ENCODE measurements at places on chromosomes 11 and 22.

- DNase-seq = no peak
Measured at GRCh38 chr11:74776546-74776945, 27.9 kb downstream of the RNF169 start.

GRCh38 chr22:18970948-18971315 is 34.8 kb upstream of the PRODH start:
- DNase-seq = no peak

- no peak for DNase-seq
Measured at GRCh38 chr11:127971448-127971847, 615.9 kb downstream of the ETS1 start.

GRCh38 chr11:125842321-125842948 is 9.3 kb downstream of the PATE4 start:
- no peak for DNase-seq

DNA sequence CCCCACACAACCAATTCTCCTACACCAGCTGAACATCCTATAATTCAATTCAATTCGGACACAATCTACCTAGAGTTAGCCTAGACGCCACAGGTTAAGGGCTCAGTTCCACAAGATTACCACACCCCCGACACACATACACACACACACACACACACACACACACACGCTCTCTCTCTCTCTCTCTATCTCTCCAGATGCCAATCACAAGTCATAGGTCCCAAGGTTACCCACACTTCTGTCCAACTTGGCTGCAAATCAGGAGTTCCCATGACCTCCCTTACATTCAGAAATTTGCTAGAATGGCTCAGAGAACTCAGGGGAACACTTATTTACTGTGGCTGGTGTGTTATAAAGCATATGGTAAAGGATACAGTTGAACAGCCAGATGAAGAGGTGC is 204.0 kb downstream of the DBX1 start:
- no peak for DNase-seq

- DNase-seq = no peak
Measured at GRCh38 chr11:64330888-64331287, 9.1 kb upstream of the CCDC88B start.

DNA sequence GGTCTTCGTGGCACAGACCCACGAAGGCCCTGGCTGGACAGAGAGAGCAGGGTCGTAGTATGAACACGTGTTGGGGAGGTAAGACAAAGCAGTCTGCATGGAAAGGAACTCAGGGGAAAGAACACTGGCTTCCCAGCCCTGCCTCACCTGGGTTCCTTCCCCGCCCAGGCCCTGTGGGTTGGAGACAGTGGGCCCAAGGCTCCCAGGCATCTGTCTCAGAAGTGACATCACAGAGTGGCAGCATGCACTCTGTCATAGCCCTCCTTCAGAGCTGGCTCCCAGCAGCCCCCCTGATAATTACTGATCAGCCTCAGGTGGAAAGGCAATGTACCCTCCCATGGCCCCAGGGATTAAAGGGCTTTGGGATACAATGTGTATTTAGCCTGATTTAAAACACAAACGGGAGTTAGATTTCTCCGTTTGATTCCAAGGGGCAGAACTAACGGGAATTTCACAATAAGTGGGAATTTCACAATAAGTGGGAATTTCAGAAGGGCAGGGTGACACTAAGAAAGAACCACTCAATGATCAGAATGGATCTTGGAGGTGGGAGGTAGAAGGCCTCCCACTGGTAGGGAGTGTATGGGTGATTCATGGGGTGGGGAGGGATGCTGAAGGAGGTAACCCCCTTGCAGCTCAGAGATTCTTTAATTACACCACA is 65.1 kb downstream of the SLC22A12 start:
- no peak for DNase-seq

DNA sequence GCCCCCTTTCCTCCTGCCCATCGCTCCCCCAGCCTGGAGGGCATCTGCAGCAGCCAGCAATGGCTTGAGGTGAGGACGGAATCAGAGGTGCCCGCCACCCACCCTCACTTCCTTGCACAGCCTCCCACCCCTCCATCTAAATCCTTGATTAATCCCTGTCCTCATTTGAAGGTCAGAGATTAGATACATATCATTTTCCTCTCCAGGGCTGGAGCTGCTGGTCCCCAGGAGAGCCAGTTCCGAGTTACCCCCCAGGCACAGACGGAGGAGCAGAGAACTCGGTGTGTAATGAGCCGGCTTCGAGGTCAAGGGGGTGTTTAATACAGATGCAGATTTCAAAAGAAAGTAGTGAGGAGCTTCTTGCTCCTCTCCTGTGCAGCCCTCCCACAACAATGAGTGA is 542.1 kb downstream of the MN1 start:
- DNase-seq = no peak

- no peak for DNase-seq
Measured at GRCh38 chr11:109422870-109423465, 978 bp downstream of the C11orf87 start.

DNA sequence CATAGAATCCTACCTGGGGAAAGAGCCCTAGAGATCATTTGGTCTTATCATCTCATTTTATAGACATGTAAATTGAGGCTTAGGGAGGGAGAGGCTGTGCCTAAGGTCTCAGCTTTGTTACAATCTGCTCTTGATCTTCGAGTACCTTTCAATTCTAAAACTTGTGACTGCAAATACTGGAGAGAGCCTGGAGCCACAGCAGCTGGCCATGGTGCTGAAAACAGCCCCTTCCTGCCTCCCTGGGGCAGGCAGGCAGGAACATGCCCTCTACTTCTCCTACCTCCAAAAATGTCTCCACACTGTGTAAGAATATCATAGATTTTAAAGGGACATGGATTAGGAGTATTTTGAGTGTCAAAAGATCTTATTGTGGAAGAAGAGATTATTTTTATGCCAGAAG is 52.2 kb downstream of the C22orf42 start:
- peak; percentile 50 for DNase-seq

DNA sequence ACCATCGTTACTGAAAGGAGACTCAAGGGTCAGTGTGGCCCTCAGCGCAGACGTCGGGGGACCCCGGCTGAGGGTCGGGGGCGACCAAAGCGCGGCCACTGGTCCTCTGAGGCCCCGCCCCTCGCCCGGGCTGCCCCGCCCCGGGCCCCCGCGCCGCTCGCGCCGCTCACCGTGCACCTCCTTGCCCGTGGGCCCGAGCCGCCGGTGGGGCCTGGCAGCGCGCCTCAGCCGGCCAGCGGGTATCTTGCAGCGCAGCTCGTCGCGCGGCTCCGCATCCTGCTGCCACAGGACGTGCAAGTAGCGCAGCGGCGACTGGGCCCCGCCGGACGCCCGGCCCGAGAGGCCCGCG is 419 bp downstream of the ANKRD54 start:
- no peak for DNase-seq

GRCh38 chr11:13015753-13016152 is 6.6 kb downstream of the RASSF10 start:
- DNase-seq = no peak

- DNase-seq = no peak
Measured at GRCh38 chr11:65937766-65938165, 7.5 kb upstream of the TSGA10IP start.

DNA sequence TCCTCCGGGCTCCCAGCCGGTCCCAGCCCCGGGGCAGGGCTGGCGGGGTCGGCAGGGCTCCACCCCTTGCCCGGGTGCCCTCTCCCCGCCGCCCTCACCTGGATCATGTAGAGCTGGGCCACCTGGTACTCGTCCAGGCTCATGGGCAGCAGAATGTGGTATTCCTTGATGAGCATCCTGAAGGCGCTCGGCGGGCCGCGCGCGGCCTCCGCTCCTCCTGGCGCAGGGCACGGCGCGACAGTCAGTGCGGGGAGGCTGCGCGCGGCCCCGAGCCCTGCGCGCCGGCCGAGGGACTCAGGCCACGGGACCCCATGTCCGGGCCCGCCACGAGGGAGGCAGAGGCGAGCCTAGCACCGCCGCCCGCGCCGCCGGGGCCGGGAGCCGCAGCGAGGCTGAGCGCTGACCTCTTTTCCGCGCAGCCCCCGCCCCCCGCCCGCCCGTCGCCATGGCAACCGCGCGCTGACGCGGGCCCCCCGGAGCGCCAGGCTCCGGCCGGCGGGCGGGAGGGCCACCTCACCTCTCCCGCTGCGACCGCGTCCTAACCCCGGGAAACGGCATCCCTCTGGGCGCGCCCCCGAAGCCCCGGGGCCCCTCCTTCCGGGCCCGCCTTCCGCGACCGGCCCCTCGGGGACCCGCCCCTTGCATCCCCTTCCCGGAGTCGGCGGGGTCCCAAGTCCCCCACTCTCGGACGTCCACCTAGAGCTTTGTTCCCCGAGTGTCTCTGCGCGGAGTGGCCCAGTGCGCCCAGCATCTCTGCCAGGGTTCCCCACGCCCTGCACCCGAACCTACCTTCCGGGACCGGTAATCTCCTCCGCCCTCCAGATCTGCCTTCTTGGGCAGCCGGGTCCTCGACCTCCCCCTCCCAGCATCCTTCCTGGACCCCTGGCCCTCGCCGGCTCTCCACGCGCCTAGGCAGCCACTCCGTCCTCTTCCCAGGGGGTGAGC is 886 bp downstream of the PITPNM1 start:
- DNase-seq = peak; percentile 49

DNA sequence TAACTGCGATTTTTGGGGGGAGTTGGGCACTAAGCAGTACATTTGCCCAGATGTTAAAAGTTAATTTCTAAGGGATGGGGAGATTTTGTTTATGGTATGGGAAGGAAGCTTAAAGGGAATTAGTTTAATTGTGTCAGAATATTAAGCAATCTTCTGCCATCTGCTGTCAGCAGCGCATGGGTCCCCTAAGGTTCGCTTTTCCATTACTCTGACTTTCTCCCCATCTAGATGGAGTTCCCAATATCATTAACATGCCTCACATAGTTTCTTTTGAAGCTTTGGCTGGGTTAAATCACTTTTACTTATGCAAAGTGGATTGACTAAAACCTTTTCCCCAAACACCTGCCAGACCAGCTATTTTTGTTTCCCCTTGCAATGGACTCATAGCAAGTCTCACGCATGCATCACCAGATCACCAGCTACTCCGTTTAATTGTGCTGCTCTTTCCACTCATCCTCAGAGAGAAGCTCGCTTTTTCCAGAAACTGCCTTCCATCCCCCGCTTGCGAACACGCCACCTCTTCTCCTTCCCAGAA is 172.7 kb downstream of the FAT3 start:
- DNase-seq = no peak

DNA sequence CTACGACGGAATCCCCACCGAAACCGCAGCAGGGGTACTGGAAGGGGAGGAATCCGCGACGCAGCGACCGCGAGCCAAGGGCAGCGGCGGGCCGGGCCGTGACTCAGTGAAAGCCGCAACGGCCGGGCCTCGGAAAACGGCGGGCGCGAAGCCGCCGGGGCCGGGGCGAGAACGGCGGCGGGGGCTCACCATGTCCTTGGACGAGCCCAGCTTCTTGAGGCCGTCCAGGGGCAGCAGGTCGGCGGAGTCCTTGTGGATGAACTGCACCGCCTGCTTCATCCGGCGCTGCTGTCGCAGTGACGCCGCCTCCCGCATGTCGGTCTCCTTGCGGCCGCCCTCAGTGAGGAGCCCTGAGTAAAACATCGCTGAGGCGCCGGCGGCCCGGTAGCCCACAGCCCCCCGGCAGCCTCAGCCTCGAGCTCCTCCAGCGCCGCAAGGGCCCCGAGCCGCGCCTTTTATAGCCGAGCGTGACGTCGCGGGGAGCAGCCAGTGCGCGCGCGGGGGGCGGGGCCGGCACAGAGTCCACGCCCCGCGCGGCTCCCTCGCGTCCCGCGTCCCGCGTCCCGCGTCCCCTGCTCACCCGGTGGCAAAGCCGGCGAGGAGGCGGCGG is at the start of gene NRIP3:
Gene NRIP3 (minus strand): TSS at position 429 of the 610 bp plus-strand sequence. CDS start 66 bp downstream, at position 363.
- peak; percentile 76 for DNase-seq

DNA sequence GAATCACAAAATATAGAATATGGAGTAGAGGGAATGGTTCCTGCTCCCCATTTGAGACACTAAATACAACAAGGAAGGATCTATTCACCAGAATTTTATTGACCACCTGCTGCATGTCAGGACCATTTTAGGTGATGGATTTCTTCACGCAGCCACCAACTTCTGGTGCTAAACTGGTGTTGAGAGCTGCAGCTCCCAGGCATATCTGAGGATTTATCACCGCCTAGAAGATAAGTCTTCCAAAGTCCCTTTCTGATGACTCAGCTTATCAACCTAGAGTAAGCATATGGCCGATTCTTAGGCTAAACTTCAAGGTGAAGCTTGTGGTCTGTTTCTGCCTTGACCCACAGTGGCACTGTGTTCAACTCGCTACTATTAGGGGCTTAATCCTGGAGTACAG is 6.7 kb downstream of the DDI1 start:
- DNase-seq = no peak

DNA sequence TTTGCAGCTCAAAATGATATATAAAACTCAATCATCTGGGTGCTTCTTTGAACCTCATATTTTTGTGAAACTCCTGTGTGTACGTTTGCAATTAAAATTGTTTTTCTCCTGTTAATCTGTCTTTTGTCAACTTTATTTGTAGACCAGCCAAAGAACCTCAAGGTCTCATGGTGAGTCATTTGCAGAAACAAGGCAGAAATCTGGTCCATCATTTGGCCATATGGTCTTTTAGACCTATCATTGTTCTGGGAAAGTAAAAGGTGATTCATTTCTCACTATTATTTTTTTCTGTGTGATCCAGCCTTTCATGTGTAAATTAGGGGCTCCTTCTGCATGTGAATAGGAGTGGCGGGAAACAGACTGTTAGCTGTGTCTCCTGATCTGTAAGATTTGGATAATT is 399.1 kb upstream of the DDI1 start:
- DNase-seq = no peak

- no peak for DNase-seq
Measured at GRCh38 chr22:25451480-25452114, 112.9 kb upstream of the GRK3 start.

- DNase-seq = no peak
Measured at GRCh38 chr22:33952776-33953175, 32.5 kb upstream of the LARGE1 start.

GRCh38 chr11:109043315-109043714 is 378.4 kb downstream of the DDX10 start:
- no peak for DNase-seq

GRCh38 chr11:44601471-44602370 is 36.3 kb downstream of the CD82 start:
- no peak for DNase-seq

- no peak for DNase-seq
Measured at GRCh38 chr11:31814176-31814868, 3.2 kb upstream of the PAX6 start.

GRCh38 chr22:17283423-17283822 is 64.2 kb upstream of the ADA2 start:
- no peak for DNase-seq

- DNase-seq = no peak
Measured at GRCh38 chr11:35932681-35933319, 11.1 kb upstream of the LDLRAD3 start.

- DNase-seq = no peak
Measured at GRCh38 chr11:7430496-7430895, 54.8 kb upstream of the OLFML1 start.

- DNase-seq = no peak
Measured at GRCh38 chr11:62715150-62716130, 8.0 kb downstream of the GNG3 start.

- DNase-seq = peak; percentile 56
Measured at GRCh38 chr11:79437278-79437980, 3.4 kb downstream of the TENM4 start.

DNA sequence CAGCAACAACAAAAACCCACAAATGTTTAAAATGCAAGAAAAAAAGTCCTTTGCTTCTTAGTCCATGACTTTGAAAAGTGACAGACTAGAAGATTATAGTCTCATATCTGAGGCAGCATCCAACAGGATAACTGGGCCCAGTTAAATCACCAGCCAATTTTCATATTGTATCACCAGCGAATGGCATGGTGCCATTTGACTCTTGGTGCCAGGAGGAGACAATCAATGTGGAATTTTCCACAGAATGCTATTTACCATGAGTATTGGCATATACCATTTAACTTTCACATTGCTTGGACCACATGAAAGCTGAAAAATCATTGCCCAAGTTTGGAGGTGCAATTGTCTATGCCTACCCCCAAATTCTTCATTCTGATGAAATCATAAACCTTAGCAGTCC is 255.5 kb downstream of the TENM4 start:
- DNase-seq = no peak
